ENCODE measurements at places on chromosomes 7 and 10.

DNA sequence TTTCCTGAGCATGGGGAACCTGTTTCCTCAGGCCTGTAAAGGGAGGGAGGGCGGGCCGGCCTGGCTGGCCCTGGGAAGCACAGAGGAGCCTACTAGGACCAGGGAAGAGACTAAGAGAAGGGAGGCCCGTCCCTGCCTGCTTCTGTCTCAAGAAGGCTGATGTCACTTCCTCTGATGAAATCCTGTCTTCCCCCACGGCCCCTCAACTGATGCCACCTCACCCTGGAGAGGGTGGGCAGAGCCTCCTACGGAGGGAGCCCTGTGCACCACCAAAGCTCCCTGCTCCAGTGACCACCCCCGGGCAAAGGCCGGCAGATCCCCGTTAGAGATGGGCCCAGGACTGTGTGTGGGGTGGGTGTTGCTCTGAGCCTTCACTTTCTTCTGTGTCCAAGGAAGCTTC lies 1.0 kb upstream of the PILRA start:
- no peak for DNase-seq

- DNase-seq = no peak
These were observed 1214.1 kb downstream of the SORCS1 start for GRCh38 chr10:105950410-105950809.

- no peak for DNase-seq
These were observed 82.8 kb upstream of the VIPR2 start for GRCh38 chr7:159227433-159227832.

- DNase-seq = no peak
These were observed 45.4 kb upstream of the GRB10 start for GRCh38 chr7:50828116-50828515.

Data from activated CD8-positive, alpha-beta memory T cell treated with anti-CD3 and anti-CD28 coated beads for 48 hours (primary cell).